ENCODE measurements at places on chromosomes 3 and 15. TPM values are rescaled to one million over a fixed set of nuclear protein-coding genes. Genes with fewer than 3 reads are reported as not detected.

LRRC31 gene
- not detected for total RNA-seq

LPCAT4 gene
- total RNA-seq: 112 TPM

SLC22A13 gene
- 0.57 TPM for total RNA-seq

TIMP4 gene
- not detected for total RNA-seq

ECE2 gene
- total RNA-seq: not detected

XXYLT1 gene
- total RNA-seq: 8.3 TPM

CCR9 gene
- total RNA-seq: 19.4 TPM

SLC24A5 gene
- total RNA-seq: not detected

CALML4 gene
- 12.2 TPM for total RNA-seq

MST1R gene
- total RNA-seq: 1.7 TPM

FGF7 gene
- total RNA-seq: not detected

FILIP1L gene
- 2.0 TPM for total RNA-seq

CRABP1 gene
- total RNA-seq: not detected

OR4F6 gene
- total RNA-seq: not detected

SRGAP3 gene
- total RNA-seq: 4.9 TPM

HEXA gene
- 92.2 TPM for total RNA-seq

Data from activated naive CD8-positive, alpha-beta T cell treated with anti-CD3 and anti-CD28 coated beads, Interleukin-2, amount 10 ng/mL, durations not matched to agents 7 days and 5 days (primary cell).